ENCODE measurements at places on chromosomes 3 and 15.

GRCh38 chr3:24628523-24629258 is 134.0 kb upstream of the THRB start:
- DNase-seq, result peak; percentile 9

DNA sequence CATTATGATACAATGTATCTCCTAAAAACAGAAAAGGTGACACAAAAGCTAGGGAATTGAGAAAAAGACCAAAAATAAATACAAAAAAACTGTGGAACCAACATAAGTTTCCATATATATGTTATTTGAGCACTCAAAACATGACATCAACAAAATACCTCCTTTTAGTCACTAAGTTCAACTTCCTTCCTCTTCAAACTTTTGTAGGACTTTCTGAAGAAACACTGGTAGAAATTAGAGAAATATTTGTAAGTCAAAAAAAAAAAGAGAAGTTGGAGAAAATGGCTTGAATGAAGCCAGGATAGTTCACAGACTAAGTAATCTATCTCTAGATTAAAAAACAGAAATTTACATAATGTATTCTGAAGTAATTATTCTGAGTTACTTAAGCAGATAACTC is 208.4 kb upstream of the ALCAM start:
- no peak for DNase-seq

DNA sequence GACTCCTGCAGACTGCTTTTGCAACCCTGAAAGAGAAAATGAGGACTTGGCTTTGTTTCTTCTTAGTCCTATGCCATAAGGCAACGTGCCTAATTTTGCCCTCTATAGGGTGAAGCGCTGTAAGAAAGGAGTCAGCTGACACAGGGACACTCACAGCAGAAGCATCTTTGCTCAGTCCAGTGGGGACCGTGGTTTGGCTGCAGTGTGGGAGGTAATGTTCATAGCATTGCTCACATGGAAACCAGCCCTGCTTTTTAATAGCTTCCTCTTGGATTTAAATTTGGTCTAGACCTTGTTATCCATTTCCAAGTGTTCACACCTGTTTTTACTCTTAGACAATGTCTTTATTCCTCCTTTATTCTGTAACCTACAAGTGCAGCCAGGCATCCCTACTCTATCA is 1032.1 kb downstream of the NTRK3 start:
- DNase-seq, result no peak

GRCh38 chr15:65512807-65513416 is 4.6 kb downstream of the DPP8 start:
- no peak for DNase-seq

- DNase-seq, result no peak
Observed at GRCh38 chr3:139526146-139526545, 13.4 kb downstream of the RBP1 start.
